Cortex of kidney (tissue), 1 donor: ENCODE measurements at places on chromosomes 2 and 18.

DNA sequence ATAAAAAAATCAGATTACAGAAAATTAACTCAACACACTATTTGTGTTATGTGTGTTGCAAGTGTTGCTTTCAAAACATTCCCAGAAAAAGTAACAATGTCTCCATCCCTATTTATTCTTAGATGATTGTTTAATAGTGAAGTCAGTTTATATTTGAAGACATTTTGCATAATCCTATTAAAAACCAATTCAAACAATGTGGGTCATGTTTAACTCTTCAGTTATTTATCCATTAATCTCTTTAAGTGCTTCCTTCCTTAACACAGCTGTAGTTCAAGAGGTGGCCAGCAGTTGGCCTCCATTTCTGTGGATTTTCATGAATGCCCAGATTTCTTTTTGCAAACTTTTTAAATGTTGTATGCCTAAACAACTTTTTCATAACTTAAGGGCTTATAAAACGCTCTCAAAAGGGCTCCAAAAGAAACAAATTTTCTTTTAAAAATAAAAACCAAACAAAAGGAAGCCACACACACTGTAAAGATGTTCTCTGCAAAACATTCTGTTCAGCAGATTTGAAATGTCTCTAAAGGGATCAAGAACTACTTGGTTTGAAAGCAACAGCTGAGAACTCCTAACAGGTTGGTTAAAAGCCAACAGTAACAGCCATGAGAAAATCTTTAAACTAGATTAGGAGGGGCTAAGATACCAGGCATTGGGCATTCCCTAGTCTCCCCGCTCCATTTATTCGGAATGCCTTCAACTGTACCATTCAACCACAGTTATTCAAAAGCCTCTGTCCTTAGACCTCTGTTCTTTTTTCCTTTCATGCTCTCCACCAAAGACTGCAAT is 71.5 kb downstream of the THADA start:
- no peak for DNase-seq

DNA sequence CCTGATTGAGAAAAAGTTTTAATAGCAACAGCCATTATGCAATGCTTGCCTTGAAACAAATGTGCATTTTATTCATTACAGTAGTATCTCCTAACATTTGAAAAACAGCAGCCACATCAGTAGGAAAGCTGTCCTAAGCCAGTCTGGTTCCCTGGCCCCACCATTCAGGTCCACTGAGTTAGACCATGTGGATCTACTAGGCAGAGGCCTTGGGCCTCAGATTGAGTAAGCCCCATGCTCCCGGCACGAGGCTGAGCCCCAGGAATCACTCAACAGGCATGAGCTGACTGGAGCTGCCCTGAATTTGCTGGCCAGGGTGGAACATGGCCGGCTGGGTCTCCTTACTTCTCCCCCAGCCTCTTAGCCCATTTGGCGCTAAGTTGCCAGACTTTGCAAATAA is 103.4 kb downstream of the ZFP36L2 start:
- DNase-seq, result no peak

GRCh38 chr2:75595541-75596395 is 35.0 kb upstream of the EVA1A start:
- DNase-seq, result no peak

- DNase-seq, result no peak
Measured at GRCh38 chr2:100224988-100225710, 82.8 kb upstream of the AFF3 start.

- DNase-seq, result no peak
Measured at GRCh38 chr2:211407076-211407475, 850.7 kb downstream of the CPS1 start.

DNA sequence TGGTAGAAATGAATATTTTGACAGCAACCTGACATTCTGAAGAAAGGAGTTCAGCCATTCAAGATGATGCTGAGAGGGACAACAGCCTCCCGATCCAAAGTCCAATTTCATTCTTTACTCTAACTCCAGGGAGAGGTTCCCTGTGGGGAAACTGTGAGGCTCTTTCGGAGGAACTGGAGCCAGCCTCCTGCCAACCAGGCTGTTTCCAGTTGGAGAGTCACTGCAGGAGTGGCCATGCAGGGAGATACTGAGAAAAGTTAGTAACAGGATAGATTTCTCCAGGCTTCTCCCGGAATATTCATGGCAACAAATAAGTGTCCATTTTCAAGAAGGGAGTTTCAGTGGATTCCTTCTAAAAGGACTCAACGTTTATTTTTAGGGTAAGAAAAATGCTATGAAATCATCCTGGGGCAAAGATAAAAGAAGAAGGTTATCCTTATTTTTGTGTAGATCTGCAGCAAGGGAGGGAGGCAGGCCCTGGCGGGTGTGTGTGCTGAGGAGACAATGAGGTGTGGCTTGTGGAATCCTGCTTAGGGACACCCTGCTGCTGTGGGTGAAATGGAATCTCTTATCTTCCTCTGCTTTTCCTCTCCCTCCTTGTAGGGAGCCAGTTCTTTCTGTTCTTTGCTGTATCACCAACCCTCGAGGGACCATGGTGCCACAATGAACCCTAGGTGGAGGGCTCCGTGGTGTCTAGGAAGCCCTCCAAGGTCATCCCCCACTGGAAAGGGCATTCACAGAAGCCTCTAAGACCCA is 18.1 kb downstream of the KLHL14 start:
- no peak for DNase-seq
